Mammary microvascular endothelial cell (primary cell): ENCODE measurements at places on chromosomes 4 and X. TPM values are rescaled to one million over a fixed set of nuclear protein-coding genes. Genes with fewer than 3 reads are reported as not detected.

Gene NALF2
- 0.05 and 0.13 TPM in 2 replicates for total RNA-seq

Gene HERC6
- total RNA-seq, result 23.6 and 34.6 TPM in 2 replicates

Gene NOX1
- not detected in 2 replicates for total RNA-seq

Gene ARL9
- total RNA-seq, result 0.07 and 0.10 TPM in 2 replicates

Gene DHRSX
- 14.8 and 16.0 TPM in 2 replicates for total RNA-seq

Gene GPC4
- 0.13 and 0.15 TPM in 2 replicates for total RNA-seq

Gene RAPGEF2
- total RNA-seq, result 24.6 and 47.4 TPM in 2 replicates
